ENCODE measurements at places on chromosomes 4 and X. TPM values are rescaled to one million over a fixed set of nuclear protein-coding genes. Genes with fewer than 3 reads are reported as not detected.

Gene OGT
- total RNA-seq = 129 TPM

Gene NR3C2
- total RNA-seq = 25.9 TPM

Gene ADAM29
- not detected for total RNA-seq

Gene SASH3
- total RNA-seq = 41.2 TPM

Gene FAT4
- total RNA-seq = 17.9 TPM

Gene LRP2BP
- 0.72 TPM for total RNA-seq

Gene DGAT2L6
- total RNA-seq = not detected

Gene AMOT
- total RNA-seq = 14.7 TPM

Gene RS1
- 4.7 TPM for total RNA-seq

Gene ZAR1
- 0.55 TPM for total RNA-seq

Gene PDE5A
- total RNA-seq = 58.0 TPM

Gene GAGE1
- total RNA-seq = not detected

GRCh38 chr4:103996637-103997036, 276.9 kb upstream of the TACR3 start:
- no peak overlapping the region for H3K27ac ChIP-seq
- H3K4me3 ChIP-seq = no peak overlapping the region
- no peak for DNase-seq
- H3K36me3 ChIP-seq = no peaks in the 10 kb centered on the region

DNA sequence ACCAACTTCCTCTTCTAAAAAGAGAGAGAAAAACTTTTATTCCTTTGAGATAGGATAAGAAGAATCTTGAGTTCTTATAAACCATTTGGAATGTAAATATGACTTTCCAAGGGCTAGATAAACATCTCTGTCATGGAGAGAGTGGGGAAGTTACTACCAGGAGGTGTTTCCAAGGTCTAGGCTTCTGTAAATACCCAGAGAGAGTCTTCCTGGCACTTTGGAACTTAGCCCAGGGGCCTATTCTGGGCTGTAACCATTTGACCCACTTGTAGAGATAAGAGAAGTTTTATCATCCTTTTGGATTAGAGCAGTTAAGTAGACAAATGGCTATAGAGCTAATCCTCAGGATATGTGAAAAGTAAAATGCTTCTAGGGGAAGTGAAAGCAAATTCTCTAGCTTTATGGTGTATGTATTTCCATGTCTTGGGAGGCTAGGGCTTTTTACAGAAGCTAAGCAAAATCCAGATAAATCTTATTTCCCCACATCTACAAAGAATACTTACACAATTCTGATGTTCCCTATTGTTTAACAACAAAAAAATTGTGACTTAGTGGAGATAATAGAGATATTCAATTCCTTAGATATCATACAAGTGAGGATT, 51.1 kb downstream of the MCUB start:
- no peaks in the 10 kb centered on the region for H3K27me3 ChIP-seq
- no peaks in the 10 kb centered on the region for H3K36me3 ChIP-seq
- no peak overlapping the region for H3K27ac ChIP-seq
- no peak for DNase-seq

- H3K4me1 ChIP-seq = no peaks in the 10 kb centered on the region
- no peaks in the 10 kb centered on the region for H3K36me3 ChIP-seq
- H3K27ac ChIP-seq = no peak overlapping the region
- H3K4me3 ChIP-seq = no peak overlapping the region
- no peak for DNase-seq
Measured at GRCh38 chr4:77927991-77928925, 65.6 kb downstream of the MRPL1 start.

DNA sequence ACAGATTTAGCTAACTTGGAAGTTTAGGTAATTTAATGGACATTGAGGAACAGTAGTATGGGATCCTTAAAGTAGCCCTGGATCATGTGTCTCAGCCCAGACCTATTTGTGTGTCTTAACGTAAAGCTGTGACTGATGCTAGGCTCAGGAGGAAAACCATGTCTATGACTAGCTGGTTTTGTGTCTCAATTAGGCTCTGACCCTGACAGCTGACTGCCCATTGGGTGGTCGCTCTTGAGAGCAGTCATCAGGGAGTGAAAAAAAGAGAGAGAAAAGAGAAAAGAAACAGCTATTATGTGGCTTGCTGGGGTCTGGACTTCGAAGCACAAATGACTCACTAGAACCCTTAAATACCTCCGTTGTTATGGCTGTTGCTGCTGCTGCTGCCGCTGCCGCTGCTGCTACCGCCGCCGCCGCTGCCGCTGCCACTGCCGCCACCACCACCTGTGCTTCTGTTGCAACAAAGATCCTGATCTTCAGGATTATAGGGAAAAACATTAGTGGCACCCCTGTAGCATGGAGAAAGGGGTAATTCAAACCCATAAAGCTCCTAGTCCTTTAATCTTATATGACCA, 70.7 kb downstream of the GSPT2 start:
- no peaks in the 10 kb centered on the region for H3K36me3 ChIP-seq
- no peak for DNase-seq
- no peaks in the 10 kb centered on the region for H3K27me3 ChIP-seq
- H3K4me3 ChIP-seq = no peak overlapping the region

- H3K4me1 ChIP-seq = peaks cover 8% of the 10 kb centered on the region
- no peak for DNase-seq
- no peaks in the 10 kb centered on the region for H3K27me3 ChIP-seq
- H3K4me3 ChIP-seq = no peak overlapping the region
- no peaks in the 10 kb centered on the region for H3K36me3 ChIP-seq
Measured at GRCh38 chr4:16626945-16627344, 271.5 kb downstream of the LDB2 start.

DNA sequence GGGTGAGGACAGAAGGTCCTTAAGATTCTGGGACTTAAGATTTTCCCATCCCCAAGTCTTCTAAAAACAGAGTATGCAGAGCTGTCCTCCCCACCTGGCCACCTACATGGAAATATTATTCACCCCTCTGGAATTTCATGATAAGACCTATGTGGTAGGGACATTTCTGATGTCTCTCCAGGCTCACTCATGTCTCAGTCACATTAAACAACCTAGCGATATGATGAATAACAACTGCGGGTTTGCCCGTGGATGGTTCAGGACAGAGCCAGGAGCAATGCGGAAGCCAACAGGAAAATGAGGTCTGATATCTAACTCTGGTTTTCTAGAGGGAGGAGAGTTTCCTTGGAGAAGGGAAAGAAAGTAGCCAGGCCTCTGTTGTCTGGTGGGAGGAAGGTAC, 47.4 kb downstream of the TEX13A start:
- no peak overlapping the region for H3K27ac ChIP-seq
- H3K4me1 ChIP-seq = no peaks in the 10 kb centered on the region
- no peak overlapping the region for H3K4me3 ChIP-seq
- no peaks in the 10 kb centered on the region for H3K36me3 ChIP-seq

DNA sequence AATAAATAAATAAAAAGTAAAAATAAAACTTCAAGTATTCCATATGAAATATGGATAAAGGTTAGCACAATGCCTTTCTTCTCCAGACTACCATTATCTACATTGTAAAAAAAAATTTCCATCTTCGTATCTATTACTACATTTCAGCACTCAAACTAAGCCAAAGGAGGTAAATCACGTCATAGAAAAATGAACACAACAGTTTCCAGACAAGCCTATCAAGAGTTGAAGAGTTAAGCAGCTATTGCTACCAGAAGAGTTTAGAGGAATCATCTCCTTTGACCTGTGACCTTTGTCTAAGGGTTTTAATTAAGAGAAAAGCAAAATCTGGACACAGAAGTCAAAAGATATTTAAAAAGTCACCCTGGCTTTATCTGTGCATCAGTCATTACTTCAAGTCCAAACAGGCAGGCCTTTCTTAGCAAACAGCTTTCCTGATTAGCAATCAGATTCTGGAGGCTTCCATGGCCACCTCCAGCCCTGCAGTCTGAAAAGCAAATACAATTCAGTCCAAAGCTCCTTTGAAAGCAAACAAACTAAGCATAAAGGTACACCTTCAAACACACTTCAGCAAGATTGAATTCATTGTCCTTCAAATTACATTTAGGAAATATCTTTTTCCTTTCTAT, 82.2 kb downstream of the APBB2 start:
- H3K27me3 ChIP-seq = no peaks in the 10 kb centered on the region
- no peak for DNase-seq
- peaks cover 39% of the 10 kb centered on the region for H3K4me1 ChIP-seq

GRCh38 chr4:93168053-93168452, 660.5 kb upstream of the ATOH1 start:
- no peak overlapping the region for H3K27ac ChIP-seq
- no peak overlapping the region for H3K4me3 ChIP-seq
- no peaks in the 10 kb centered on the region for H3K4me1 ChIP-seq
- DNase-seq = no peak
- H3K27me3 ChIP-seq = no peaks in the 10 kb centered on the region
- no peaks in the 10 kb centered on the region for H3K36me3 ChIP-seq

DNA sequence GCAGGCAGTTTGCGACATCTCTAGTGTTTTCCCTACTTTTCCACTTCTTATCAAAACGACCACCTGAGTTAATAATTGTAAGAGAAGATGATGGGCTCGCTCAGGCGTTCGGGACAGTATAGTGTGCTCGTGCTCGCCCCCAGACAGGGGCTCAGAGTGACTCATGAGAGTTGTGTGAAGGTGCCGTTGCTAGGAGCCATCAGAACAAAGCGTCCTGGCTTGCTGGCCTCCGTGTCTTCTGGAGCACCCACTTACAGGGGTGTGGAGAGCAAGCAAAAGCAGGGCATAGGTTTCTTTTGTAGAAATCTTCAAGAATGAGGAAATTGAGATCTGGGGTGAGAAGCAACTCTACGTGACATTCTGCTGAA, 73.0 kb upstream of the ADGRG2 start:
- H3K27ac ChIP-seq = no peak overlapping the region
- no peak overlapping the region for H3K4me3 ChIP-seq
- H3K27me3 ChIP-seq = no peaks in the 10 kb centered on the region

DNA sequence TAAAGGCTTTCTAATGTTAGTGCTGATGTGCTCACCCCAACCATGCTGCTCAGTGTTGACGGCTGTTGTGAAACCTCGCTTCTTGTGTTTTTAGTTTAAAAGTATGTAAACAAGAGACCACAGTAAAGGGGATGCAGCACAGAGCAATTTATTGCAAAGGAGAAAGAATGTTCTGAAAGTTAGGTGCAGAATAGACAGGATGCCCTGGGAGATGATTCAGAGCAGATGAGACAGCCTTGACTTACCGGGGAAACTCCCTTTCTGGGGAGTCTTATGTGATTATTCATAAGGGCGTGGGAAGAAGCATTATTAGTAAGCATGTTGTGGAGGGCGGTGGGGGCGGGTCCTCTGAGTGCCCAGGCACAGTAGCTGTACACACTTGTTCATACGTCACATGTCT, 47.7 kb downstream of the EVC start:
- no peaks in the 10 kb centered on the region for H3K27me3 ChIP-seq
- H3K4me1 ChIP-seq = no peaks in the 10 kb centered on the region
- DNase-seq = peak; percentile 33

- no peaks in the 10 kb centered on the region for H3K27me3 ChIP-seq
- no peaks in the 10 kb centered on the region for H3K36me3 ChIP-seq
- H3K27ac ChIP-seq = no peak overlapping the region
- no peaks in the 10 kb centered on the region for H3K4me1 ChIP-seq
Measured at GRCh38 chrX:101685923-101686322, 26.3 kb upstream of the ARMCX2 start.

DNA sequence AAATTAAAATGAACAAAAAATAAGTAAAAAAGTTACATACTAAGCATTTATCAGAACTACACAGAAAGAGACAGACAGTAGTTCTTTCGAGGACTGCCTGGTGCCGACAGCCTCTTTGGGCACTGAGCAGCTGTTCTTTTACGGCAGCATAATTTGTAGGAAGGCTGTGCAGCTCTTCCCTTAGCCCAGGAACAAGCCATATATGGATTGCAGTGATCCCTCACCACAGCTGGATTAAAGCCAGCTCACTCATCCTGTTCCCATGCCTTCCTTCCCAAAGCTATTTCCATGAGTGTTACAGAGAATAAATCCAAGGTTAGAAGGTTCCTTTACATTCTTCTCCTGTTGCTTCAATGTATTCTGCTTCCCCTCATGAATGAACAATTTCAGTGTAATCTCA, 71.7 kb downstream of the DDX60L start:
- no peak overlapping the region for H3K27ac ChIP-seq
- no peaks in the 10 kb centered on the region for H3K4me1 ChIP-seq
- no peak overlapping the region for H3K4me3 ChIP-seq
- no peak for DNase-seq

GRCh38 chr4:61614231-61614630, 414.1 kb downstream of the ADGRL3 start:
- no peaks in the 10 kb centered on the region for H3K36me3 ChIP-seq
- H3K4me1 ChIP-seq = no peaks in the 10 kb centered on the region
- no peak overlapping the region for H3K4me3 ChIP-seq
- DNase-seq = no peak
- no peak overlapping the region for H3K27ac ChIP-seq

DNA sequence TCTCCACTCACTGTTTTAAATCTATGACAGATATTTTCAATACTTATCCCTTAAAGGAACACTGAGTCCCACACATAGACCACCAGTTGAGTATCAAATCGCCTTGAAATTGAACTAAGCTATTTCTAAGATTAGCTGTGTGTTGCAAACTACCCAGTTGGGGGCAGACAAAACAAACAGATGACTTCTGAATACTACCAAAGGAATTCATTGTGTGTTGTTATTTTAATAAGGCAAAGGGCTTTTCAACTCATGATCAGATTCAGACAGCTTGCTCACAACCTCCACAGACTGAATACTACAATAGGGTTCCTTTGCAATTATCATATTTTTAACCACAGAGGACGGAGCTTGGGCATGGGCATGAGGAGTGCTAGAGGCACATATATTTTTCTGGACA, 283.0 kb upstream of the GPC4 start:
- H3K36me3 ChIP-seq = no peaks in the 10 kb centered on the region
- DNase-seq = no peak
- H3K27me3 ChIP-seq = no peaks in the 10 kb centered on the region
- H3K27ac ChIP-seq = no peak overlapping the region
- H3K4me1 ChIP-seq = no peaks in the 10 kb centered on the region

GRCh38 chr4:119664168-119664907, 35.7 kb upstream of the PDE5A start:
- H3K4me1 ChIP-seq = no peaks in the 10 kb centered on the region
- no peak for DNase-seq
- peak overlapping the region; percentile 27 for H3K27ac ChIP-seq
- no peaks in the 10 kb centered on the region for H3K27me3 ChIP-seq
- H3K4me3 ChIP-seq = peak overlapping the region; percentile 14
- no peaks in the 10 kb centered on the region for H3K36me3 ChIP-seq

DNA sequence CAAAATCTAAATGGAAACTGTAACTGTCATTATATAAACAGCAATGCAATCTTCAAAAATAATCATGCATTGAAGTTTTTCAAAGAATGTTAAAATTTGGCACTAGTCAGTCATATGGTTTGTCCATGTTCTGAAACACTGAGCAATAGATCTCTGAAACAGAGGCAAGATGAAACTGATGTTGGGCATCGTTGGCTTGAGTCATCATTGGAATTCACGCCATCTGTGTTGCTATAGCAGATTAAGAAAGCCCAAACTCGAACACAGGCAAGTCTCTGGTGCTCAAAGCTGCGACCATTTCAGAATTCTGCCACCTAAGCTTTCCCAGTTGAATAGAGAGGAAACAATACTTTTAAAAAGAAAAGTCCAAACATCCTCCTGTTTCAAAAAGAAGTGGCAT, 114.1 kb upstream of the PPARGC1A start:
- H3K36me3 ChIP-seq = no peaks in the 10 kb centered on the region
- no peak overlapping the region for H3K27ac ChIP-seq

GRCh38 chr4:12399781-12400180, 971.1 kb upstream of the HS3ST1 start:
- no peak overlapping the region for H3K4me3 ChIP-seq
- H3K36me3 ChIP-seq = no peaks in the 10 kb centered on the region
- no peak for DNase-seq
- no peaks in the 10 kb centered on the region for H3K27me3 ChIP-seq
- H3K27ac ChIP-seq = no peak overlapping the region
- H3K4me1 ChIP-seq = no peaks in the 10 kb centered on the region

GRCh38 chrX:136268051-136269048, 17.1 kb upstream of the MAP7D3 start:
- no peak overlapping the region for H3K27ac ChIP-seq
- H3K27me3 ChIP-seq = no peaks in the 10 kb centered on the region
- H3K4me3 ChIP-seq = no peak overlapping the region
- no peaks in the 10 kb centered on the region for H3K36me3 ChIP-seq
- H3K4me1 ChIP-seq = no peaks in the 10 kb centered on the region
